GM19239 (cell line): ENCODE measurements at places on chromosomes 5 and 9.

DNA sequence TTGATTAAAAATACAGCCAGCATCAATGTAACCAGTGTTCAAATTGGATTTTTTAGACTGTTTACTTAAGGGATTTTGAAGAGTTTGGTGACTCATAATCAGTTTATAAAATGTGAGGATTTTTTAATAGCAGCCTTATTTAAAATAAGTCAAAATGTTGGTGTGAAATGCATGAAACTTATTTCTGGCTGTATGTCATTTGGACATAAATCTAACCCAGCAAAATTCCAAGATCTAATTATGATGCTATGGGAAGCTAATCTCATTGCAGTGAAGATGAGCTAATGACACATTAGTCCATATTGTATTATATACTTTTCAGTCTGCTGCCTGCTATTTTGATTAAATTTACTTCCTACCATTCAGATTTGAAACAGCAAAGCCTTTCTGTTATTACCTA is 140.3 kb downstream of the AOPEP start:
- DNase-seq, result no peak

DNA sequence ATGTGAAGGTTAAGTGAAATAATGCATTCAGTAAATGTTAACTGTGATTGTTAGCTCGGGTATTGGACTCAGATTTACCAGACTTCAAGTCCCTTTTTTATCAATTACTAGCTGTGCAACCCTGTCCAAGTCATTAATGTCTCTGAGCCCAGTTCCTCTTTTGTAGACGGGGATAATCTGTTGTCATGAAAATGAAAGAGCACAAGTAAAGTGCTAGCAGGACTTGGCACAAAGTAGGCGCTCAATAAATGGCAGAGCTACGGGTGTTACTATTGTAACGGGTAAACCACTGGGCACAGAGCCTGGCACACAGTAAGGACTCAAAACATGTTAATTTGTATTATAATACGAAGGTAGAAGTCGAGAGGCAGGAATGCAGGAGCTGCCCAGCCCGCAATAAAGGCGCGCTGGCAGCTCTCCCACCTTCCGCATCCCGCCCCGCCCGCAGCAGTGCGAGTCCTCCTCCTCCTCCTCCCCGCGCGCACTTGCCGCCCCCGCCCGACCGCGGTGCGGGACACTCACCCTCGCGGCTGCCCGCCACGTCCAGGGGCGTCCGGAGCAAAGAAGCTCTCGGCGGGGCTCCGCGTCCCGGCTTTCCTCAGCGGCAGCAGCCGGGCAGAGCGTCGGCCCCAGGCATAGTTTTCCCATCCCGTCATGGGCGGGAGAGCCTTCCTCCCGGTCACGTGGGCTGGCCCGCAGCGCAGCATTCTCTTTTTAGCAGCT is at the start of gene C1QTNF2:
Gene C1QTNF2, minus strand, starts transcription at position 637 of the 723 bp plus-strand sequence. CDS start 15,615 bp downstream, outside the sequence.
- DNase-seq, result no peak

DNA sequence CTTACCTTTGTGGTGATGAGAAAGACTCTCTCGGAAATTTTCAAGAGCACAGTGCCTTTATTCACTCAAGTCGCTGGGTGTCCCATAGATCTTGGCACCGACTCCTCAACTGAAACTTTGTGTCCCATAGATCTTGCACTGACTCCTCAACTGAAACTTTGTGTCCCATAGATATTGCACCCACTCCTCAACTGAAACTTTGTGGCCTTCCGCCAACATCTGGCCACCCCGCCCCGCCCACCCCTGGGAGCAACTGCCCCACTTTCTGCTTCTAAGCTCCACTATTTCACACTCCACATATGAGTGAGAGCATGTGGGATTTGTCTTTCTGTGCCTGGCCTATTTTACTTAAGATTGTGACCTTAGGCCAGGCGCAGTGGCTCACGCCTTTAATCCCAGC is 12.7 kb upstream of the EGFL7 start:
- DNase-seq, result no peak

DNA sequence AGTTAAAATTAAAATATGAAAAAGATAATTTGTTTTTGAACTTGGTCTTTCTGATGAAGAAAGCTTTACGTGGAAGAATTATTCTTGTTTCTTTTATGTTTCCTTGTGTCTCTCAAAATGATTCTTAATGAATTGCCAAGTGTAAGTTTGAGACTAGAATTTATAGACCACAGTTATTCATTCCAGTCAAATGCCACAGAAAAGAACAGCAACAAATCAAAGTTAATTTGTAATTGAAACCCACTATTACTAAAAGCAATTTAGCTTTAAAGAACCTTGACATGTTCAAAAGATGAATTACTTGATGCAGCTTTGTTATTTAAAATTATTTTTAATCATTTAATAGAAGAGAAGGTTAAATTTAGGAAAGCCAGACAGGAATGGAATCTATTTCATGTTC is 1277.7 kb upstream of the NUDT12 start:
- DNase-seq, result no peak

GRCh38 chr5:657570-657969 is 35.6 kb downstream of the TPPP start:
- no peak for DNase-seq

- no peak for DNase-seq
Observed at GRCh38 chr9:79883073-79883645, 311.4 kb downstream of the TLE4 start.

GRCh38 chr9:112605518-112605917 is 112.4 kb downstream of the INIP start:
- DNase-seq, result peak; percentile 12

- no peak for DNase-seq
Observed at GRCh38 chr5:997001-997474, 11.6 kb upstream of the NKD2 start.

GRCh38 chr9:98540476-98540875 is 168.3 kb downstream of the GABBR2 start:
- DNase-seq, result no peak

DNA sequence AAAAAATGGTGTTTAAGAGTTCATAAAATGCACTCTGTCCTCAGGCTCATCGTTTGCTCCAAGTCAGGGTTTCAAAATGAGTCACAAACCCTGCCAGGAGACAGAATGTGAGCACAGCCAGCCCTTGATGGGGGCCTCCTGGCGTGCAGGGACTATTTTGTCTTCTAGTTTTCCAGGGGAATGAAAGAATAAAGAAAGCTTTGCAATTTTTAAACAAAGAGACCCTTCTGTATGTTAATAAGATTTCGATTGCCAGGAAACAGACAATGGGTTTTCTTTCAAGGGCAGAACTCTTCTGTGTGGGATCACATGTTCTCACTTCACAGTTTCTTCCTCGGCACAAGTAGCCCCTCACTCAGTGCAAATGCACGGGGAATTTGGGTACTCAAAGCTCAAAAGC is 121.4 kb upstream of the C6 start:
- no peak for DNase-seq

DNA sequence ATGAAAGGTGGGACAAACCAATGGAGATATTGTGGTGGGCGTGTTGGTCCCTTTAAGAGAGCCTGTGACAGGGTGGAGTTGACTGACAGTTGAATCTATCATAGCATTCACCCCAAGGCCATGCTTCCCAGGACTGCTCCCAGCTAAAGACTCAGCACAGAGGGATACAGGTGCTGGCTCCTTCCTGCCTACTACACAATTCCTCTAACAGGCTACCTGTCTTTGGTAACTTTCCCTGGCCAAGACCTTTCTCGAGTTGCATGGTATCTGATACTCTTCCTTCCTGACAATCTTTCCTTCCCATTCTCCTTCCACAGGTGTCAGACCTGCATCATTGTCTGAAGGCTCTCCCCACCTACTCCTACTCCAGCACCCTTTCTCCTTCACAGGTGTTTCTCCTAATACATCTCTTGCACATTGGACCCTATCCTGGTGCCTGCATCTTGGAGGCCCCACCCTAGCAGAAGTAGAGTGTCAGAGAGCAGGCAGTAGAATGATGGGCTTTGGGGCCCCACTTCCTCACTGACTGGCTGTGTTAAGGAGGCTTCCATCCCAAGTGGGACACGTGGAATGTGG is 120.7 kb upstream of the ALDH1B1 start:
- no peak for DNase-seq

- DNase-seq, result no peak
Observed at GRCh38 chr5:135222171-135222681, 176.8 kb downstream of the MACROH2A1 start.

GRCh38 chr5:158621391-158621790 is 478.3 kb downstream of the EBF1 start:
- DNase-seq, result no peak

GRCh38 chr5:69136293-69136692 is 30.7 kb upstream of the CCNB1 start:
- DNase-seq, result peak; percentile 42

- DNase-seq, result no peak
Observed at GRCh38 chr5:73996151-73996755, 370.3 kb downstream of the ARHGEF28 start.

GRCh38 chr9:69145144-69145715 is 28.8 kb upstream of the TJP2 start:
- DNase-seq, result no peak

DNA sequence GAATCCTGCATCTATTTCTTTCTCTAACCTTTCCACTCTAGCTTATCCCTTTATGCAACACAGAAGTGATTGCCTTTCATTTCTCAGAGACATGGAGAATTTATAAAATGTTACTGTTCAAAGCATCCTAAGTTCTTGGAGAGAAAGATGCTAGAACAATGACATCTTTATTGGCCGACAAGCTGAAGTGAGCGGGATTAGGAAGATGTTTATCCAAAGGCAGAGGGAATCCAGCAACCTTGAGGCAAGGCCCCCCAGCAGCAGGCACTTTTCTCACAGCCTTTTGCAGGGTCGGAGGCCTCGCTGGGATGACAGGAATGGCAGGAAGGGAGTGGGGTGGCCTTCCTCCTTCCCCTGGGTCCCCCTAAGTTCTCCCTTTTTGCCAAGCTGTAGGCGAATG is 204.8 kb downstream of the GAPVD1 start:
- DNase-seq, result no peak

- DNase-seq, result no peak
Observed at GRCh38 chr5:114360816-114361723, 800 bp upstream of the KCNN2 start.

- DNase-seq, result no peak
Observed at GRCh38 chr9:137449931-137450538, 8.9 kb upstream of the ENTPD8 start.

GRCh38 chr9:134559013-134559412 is 82.6 kb upstream of the COL5A1 start:
- no peak for DNase-seq

- no peak for DNase-seq
Observed at GRCh38 chr5:66828548-66829357, 232.6 kb downstream of the MAST4 start.
